HT-29 (cell line): ENCODE measurements at places on chromosomes 12 and 14.

- no peak for DNase-seq
Measured at GRCh38 chr12:104455578-104456416, 951 bp upstream of the CHST11 start.

DNA sequence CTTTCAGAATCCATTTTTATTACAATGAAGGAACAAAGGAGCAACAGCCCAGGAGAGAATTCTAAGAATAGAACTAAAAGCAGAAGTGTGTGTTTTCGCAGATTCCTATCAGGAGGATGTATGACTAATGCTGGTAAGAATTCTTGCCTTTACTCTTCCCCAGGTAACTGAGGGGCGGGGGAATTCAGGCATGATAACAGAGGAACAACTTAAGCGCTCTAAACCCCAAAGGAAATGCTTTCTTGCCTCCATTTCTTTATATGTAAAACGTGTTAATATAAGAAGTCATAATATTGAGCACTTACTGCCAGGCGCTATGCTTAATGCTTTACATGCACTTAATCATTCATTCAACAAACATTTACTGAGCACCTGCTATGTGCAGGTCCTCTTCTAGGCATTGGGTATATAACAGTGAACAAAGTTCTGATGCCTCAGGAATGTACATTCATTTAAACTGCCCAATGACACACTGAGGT lies 4.5 kb downstream of the HCAR1 start:
- DNase-seq: peak; percentile 89

GRCh38 chr14:87094913-87095312 lies 898.1 kb downstream of the GALC start:
- DNase-seq: no peak

DNA sequence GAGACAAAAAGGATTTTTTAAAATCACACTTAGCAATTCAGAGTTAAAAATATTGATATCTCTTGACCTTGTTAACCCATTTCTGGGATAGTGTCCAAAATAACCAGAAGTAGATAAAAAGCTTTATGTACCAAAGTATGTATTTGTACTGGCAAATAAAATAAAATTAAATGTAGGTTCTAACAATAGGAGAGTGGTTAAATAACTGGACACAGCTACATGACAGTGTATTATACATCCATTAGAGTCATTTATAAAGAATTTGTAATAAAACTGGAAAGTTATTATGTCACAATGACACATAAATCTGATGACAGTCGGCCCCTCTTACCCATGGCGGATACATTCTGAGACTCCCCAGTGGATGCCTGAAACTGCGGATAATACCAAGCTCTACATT lies 34.0 kb downstream of the BMAL2 start:
- DNase-seq: no peak

- DNase-seq: no peak
Measured at GRCh38 chr12:33676866-33677265, 237.2 kb upstream of the SYT10 start.

DNA sequence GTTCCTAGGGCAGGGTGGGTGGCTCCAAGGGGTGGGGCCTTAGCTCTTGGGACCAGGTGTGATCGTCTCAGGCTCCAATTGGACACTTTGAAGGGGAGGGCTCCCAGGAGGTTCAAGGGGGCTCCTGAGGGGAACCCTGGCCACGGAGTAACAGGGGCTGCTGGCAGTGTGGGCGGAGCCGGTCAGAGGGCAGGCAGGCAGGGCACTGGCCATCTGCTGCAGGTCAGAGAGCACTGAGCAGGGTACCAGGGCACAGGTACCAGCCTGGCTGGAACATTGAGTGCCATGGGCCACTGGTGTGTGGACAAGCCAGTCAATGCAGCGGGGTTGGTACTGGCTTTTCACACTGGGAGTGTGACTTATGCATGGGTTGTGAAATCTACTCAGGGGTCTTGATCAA lies 32.2 kb downstream of the SYNE3 start:
- no peak for DNase-seq

GRCh38 chr12:37548266-37548805 lies 768.2 kb upstream of the ALG10B start:
- no peak for DNase-seq

GRCh38 chr12:91142221-91142631 lies 30.9 kb upstream of the LUM start:
- no peak for DNase-seq

DNA sequence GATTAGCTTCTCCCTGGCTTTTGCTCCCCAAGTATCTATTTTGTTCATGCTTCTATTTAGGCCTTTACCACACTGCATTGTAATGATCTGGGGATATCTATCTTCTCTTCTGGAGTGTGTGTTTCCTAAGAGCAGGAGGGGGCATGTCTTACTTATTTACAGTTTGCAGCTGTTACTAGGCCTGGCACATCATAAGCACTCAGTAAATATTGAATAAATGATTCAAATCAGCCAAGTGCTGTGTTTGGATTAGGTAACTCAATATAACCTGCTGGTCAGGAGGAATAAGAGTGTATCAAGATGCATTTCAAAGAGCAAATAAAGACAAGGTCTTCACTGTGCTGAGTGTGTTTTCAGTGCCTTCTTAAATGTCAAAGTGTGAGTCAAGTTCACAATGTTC lies 186.1 kb downstream of the FOXG1 start:
- DNase-seq: no peak

GRCh38 chr12:13100882-13101769 lies 2.3 kb downstream of the GSG1 start:
- peak; percentile 95 for DNase-seq

DNA sequence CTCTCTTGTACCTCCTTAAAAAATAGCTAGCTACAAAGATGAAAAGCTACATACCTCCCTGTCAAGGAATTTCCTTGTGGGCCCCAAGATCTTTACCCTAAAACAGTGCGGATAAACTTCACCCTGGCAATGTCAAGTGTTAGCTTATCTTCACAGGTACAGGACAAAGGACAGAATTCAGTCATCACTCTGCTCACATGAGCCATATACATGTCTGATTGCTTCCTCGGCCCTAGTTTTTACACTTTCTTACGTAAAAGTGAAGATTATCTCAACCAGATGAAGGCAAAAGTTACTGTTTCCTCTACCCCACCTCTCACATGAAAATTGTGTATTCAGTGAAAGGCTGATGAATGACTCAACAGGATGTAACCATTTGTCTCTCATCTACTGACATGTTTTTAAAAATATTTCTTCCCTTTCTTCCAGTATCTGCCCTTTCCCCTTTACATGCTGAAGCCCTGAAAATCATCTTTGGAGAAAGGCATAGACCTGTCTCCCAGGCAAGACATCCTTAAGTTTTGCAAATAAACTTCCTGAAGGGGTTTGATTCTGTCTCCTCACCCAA lies 890.1 kb downstream of the GALC start:
- no peak for DNase-seq

DNA sequence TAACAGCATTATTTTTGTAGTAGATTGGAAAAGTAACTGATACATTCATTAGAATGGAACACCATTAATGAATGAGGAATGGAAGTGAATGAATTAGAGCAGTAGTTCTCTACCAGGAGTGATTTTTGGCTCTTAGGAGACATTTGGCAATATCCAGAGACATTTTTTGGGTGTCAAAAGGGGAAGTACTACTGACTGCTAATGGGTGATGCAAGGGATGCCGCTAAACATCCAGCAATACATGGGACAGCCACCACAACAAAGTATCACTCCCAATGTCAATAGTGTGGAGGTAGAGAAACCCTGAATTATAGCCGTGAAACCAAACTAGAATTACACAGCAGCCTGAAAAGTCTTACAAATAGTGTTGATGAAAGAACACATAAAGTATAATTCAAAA lies 1.5 kb downstream of the CHURC1 start:
- no peak for DNase-seq

DNA sequence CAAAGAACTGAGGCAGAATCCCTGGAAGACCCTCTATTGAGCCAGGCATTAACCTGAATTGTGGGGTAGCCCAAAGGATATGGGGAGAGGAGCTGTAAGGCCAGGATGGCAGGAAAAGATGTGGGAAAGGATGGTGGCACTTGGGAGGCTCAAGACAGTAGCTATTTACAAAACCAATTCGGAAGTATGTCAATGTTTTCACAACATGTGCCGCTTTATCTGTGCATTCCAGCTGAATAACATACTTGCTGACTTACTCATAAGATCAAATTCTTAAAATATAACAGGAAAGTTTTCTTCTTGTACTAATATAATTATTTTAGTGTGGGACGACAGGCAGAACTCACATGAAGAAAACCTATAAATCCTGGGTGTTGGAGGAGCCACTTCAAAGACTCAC lies 10.6 kb downstream of the BBS10 start:
- DNase-seq: no peak

- peak; percentile 84 for DNase-seq
Measured at GRCh38 chr14:85415015-85415712, 114.8 kb upstream of the FLRT2 start.

DNA sequence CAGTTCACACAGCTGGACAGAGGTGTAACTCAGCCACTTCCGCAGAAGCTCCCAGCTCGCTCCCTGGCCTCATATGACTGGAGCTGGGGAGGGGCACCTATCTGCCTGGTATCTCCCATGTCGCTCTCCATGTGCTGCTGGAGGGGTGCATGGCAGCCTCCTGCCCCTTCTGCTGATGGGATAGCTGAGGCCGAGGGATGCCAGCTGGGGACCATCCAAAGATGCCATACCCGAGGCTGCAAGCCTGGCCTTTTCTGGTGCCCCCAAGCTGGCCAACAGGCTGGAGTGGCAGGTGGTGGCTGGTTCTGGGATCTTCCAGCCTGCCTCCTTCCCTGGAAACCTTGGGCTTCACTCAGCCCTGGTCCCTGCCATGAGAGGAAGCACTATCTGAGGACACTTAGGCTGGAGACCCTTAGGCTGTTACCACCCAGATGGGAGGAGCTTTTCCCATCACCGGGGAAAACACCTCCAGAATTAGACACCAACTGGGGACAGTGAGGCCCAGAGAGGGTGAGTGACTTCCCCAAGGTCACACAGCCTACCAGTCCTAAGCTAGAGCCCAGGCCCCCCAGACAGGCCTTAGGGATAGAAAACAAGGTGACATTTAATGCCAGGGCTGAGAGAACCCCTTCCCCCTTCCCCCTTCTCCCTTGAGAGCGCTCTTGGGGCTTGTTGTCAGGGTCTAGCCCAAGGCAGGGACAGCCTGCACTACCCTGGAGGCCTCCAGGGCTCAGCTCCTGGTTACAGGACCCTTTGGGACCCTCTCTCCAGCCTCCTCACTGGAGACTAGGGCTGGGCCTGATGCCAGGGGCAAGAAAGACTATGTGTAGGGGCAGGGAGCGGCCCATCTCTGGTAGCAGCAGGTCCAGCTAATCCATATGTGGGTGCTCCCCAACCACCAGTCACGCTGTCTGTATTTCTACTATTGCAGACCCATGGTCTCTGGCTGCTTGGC lies 7.1 kb downstream of the DTX1 start:
- no peak for DNase-seq

- no peak for DNase-seq
Measured at GRCh38 chr12:62792236-62792870, 142.6 kb downstream of the PPM1H start.

- no peak for DNase-seq
Measured at GRCh38 chr14:99408286-99408970, 72.2 kb downstream of the SETD3 start.

DNA sequence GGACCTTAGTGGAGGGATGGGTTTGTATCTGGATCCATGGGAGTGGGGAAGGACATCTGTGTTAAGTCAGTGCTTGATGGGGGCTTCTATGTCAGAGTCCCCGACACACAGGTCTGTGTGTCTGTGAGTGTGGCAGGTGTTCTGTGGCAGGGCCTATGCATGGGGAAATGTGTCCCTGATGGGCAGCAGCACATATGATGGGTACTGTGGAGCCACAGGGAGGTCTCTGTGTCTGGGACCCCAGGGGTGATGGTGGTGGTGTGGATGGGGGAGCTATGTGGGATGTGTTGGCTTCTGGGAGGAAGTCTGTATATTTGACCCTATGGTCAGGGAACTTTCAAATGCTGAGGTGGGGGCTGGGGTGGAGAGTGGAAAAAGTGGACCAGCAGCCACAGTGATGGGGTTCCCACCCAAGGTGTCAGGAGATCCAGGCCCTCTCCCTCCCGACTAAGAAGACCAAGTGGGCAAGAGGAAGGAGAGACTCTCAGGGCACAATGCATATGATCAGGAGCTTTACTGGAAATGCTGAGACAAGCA lies 16.5 kb downstream of the KRT7 start:
- no peak for DNase-seq

GRCh38 chr12:129819391-129819790 lies 84.4 kb downstream of the TMEM132D start:
- DNase-seq: no peak

GRCh38 chr12:82359115-82359478 lies 768 bp downstream of the METTL25 start:
- no peak for DNase-seq

GRCh38 chr12:116390401-116391335 lies 113.2 kb upstream of the MED13L start:
- DNase-seq: no peak

- DNase-seq: no peak
Measured at GRCh38 chr12:64737539-64737938, 21.7 kb downstream of the GNS start.

DNA sequence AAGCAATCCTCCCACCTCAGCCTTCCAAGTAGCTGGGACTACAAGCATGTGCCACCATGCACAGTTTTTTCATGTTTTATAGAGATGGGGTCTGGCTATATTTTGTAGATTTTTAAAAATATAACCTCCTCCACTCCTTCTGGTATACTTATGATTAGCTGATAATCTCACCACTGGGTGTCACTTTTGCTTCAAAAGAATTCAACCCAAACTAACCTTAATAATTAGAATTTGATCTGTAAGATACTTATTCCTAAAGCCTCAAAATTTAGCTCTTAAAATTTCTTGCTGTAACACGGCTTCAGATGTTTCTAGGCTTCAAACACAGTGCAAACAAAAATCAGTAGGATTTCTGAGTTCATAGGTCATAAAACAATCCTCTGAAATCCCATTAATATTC lies 130.3 kb downstream of the CEP83 start:
- peak; percentile 7 for DNase-seq

- DNase-seq: no peak
Measured at GRCh38 chr14:73426877-73427276, 31.5 kb downstream of the NUMB start.

- no peak for DNase-seq
Measured at GRCh38 chr12:58633479-58633878, 286.8 kb downstream of the LRIG3 start.

DNA sequence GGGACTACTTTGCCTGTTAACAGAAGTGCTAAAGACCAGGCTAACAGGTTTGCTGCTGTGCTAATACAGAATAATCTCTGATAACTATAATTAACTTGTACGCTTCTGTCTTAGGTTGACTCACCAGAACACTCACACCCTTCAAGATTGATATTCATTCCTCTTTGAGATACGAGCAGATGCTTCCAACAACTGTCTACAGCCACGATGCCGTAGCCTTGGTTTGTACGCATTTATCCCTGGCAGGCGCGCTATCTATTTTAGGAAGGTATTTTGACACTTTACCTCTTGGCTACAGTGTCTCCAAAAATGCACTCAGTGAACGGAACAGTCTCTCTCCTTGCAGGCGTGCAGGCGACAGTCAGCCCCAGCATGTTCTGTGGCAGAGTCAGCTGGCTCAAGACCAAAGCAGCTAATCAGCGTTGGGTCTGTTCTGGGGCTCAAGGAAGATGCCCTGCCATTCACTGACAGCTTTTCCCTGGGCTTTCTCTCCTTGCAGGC lies 146.4 kb upstream of the PRICKLE1 start:
- no peak for DNase-seq

- DNase-seq: no peak
Measured at GRCh38 chr12:117732761-117733548, 235.8 kb downstream of the KSR2 start.
